ENCODE measurements at places on chromosomes 5 and 9.

GRCh38 chr5:109125755-109126429 is 283.9 kb downstream of the PJA2 start:
- no peak for DNase-seq

- no peak for DNase-seq
These were observed 3.4 kb downstream of the MAMDC4 start for GRCh38 chr9:136855461-136856078.

GRCh38 chr5:171505473-171506043 is 86.1 kb downstream of the FGF18 start:
- DNase-seq, result no peak

GRCh38 chr5:148659641-148660345 is 5.5 kb upstream of the HTR4 start:
- no peak for DNase-seq

DNA sequence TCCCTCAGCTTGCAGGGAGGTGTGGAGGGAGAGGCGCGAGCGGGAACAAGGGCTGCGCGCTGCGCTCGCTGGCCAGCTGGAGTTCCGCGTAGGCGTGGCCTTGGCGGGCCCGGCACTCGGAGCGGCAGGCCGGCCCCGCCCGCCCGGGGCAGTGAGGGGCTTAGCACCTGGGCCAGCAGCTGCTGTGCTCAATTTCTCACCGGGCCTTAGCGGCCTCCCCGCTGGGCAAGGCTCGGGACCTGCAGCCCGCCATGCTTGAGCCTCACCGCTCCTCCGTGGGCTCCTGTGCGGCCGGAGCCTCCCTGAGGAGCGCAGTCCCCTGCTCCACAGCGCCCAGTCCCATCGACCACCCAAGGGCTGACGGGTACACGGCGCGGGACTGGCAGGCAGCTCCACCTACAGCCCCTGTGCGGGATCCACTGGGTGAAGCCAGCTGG is 1516.4 kb downstream of the EFNA5 start:
- DNase-seq, result no peak

DNA sequence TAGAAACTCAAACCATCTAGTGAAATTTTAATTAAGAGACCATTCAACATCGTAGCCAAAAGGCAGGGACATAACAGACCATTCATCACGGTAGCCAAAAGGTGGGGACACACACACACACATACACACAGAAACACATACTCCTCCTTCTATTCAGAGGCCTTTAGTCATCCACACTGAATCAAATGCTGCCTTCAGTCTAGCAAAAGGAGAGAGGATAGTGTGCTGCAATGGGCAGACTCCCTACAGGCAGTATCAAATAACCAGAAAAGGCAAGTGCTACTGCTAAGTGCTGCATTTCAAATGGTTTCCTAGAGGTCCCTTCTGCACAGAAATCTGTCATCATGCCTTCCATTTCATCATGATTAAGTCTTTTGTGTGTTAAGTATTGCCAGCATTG is 303.9 kb downstream of the TRIM32 start:
- DNase-seq, result no peak

DNA sequence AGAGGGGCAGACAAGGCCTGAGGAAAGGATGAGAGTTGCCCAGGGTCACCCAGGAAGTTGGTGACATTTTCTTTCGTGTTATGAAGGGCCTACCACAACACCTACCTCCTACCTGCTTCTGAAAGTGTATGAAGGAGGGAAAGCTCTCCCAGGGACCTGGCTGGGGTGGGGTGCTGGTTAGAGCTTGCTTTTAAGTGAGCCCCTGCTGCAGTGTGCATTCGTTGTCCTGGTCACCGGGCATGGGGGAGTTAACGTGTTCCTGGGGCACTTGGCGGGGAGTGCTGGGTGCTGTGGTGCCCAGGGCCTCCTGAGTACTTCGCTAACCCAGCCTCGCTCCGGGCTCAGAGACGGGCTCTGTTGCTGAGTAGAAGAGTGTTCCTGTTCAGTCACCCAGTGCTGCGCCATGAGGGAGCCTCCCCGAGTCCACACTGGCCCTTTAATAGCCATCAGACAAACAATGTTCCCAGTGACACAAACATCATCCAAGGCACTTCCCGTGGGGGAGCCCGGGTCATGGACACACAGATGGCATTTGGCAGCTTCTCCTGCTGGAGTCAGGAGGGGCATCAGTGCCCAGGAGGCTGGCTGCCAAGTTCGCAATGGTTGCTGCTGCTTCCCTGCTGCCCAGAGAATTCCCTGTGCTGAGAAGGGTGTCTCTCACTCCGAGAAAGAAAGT is 85.7 kb downstream of the AMBP start:
- DNase-seq, result peak; percentile 70

DNA sequence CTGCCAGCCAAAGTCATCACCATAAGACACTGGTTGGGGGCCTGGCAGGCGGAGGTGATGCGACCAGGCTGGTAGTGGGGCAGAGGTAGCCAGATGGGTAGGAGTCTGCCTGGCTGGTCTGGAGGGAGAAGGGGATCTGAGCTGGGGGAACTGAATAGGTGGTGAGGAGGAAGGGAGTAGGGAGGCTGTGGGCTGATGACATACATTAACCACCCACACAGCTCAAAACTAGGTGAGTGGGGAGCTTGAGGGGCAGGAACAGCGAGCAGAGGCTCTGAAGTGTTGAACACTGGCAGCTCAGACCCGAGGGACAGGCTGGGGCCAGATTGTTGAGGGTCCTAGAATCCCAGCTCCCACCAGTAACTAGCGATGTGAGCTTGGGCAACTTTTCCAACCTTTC is 81.0 kb downstream of the DAB2IP start:
- DNase-seq, result no peak

DNA sequence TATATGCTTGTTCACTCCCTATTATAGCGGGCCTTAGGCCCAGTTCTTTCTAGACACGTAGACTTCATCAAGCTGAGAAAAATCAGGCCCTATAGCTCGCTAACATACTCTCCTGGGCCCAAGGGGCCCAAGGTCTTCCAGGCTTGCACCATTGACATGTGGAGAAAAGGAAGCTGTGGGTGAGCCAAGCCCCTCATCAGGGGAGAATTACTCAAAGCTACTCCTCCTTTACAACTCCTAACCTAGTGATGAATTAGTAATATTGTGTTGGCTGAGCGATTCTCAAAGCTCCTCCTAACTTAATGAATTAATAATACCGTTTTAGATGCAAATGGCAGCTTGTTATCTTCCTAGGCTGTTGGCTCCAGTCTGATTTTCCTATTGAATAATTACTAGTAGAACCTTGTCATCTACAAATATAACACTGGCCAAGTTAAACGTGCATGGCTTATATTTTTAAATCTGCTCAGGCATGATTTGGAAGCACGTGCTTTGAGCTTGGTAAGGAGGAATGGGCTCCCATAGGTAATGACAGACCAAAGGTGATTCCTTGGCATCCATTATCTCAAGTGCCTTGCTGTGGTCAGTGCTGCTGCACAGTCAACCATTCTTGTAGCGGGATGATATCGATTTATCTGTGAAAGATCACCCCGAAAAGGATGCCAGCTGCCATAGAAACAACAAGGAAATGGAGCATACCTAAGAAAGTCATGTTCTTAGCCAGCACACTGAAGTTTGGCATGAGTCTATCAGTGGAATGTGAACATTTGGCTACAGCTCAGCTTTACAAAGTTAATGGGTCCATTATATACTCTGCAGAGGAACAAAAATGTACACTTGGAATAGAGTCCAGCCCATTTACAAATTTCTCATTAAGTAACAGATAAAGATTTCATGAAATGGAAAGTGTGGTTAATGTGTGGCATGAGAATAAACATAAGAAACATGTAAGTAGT is 23.8 kb downstream of the LVRN start:
- no peak for DNase-seq

DNA sequence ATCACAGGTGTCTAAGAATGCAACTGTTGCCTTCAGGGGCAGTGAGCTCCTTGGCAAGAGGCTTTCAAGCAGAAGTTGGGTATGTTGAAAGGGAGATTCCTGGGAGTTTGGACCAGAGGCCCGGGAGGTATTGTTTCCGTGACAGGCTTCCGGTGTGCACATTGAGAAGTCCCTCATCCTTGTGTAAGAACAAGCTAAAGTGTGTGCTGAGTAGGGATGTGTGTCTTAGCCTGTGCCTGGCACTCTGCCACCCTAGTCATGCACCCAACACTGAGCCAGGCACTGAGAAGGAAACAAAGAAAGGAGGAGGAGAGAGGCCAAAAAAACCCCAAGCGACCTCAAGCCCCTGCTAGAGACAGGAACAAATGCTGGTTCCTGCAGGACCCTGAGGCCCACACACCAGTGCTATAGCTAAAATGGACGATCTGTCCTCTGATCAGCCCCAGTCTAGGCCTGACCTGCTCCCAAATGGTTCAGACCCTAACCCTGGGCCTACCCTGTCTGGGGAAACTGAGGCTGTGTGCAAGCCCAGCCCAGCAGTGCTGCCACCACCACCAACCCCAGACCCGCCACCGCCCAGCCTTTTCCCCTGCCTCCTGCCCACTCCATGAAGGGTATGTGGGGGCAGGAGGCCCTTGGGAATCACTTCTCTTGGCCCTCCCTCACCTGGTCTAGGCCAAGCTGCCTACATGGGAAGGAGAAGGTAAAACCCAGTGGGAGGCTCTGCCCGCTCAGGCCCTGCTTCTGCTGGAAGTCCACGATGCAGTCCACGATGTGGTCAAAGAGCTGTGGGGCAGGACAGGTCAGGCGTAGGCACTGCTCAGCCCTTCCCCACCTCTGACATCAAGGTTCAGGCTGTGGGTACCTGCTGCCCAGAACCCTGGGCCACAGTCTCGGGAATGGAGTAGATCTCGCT is 12.6 kb downstream of the HK3 start:
- DNase-seq, result no peak

- no peak for DNase-seq
These were observed 92.9 kb downstream of the DRD1 start for GRCh38 chr5:175351126-175351525.

- no peak for DNase-seq
These were observed 41.3 kb downstream of the PFDN1 start for GRCh38 chr5:140261403-140262171.

- DNase-seq, result no peak
These were observed 21.9 kb upstream of the TXN start for GRCh38 chr9:110278080-110278707.

GRCh38 chr5:139795074-139796001 is at the start of gene PSD2:
Gene PSD2, plus strand, starts transcription at chr5:139795808. Its CDS starts 13,633 bp downstream, at chr5:139809441.
- no peak for DNase-seq

GRCh38 chr5:53890490-53890889 is 330.1 kb downstream of the NDUFS4 start:
- no peak for DNase-seq

GRCh38 chr9:94894094-94894699 is 167.7 kb downstream of the AOPEP start:
- DNase-seq, result no peak

DNA sequence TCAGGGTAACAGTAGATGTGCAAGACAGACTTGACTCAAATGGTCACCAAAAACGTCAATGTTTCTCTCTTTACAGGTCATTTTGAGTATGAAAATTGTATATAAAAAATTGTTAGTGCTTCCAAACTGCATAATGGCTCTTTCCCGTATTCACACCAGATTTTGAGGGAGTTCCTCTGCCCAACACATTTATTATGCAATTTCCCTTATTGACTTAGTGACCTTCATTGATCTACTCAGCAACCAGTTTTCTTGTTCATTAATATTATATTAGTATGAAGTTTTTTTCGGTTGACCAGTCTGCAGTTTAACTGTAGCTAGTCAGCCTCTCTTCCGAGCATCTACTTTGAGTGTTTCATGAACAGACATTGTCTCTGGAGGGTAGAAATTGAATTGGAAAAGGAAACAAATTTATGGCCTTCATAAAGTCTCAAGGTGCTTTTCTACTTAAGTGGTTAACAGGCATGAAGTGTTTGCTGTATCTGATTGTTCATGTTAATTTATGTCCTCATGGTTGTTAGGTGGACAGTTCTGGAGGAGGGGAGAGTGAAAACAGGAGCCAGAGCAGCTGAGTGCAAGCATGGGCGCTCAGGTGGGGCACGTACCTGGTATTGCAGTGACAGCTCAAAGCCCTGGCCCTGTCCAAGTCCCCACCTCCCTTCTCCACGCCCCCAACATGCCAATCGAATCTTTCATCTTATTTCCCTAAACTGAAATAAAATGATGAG is 240.2 kb downstream of the RFK start:
- peak; percentile 7 for DNase-seq

DNA sequence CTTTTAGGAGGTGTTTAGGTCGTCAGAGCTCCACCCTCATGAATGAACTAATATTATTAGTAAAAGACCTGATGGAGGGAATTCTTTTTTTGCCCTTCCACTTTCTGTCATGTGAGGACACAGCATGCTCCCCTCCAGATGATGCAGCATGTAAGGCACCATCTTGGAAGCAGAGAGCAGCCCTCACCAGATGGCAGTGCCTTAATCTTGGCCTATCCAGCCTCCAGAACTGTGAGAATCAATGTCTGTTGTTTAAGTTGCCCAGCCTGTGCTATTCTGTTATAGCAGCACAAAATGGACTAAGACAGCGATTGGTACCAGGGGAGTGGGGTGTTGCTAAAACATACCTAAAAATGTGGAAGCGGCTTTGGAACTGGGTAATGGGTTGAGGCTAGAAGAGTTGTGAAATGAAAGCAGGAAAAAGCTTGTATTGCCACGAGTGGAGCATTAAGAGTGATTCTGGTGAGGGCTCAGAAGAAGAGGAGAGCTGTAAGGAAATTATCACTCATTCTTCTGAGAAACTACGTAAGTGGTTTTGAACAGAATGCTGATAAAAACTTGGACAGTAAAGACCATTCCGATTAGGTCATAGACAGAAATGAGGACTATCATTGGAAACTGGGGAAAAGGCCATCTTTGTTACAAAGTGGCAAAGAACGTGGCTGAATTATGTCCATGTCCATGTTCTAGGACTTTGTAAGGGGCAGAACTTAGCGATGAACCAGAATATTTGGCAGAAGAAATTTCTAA is 28.6 kb downstream of the PTPDC1 start:
- DNase-seq, result no peak

GRCh38 chr9:95645992-95646391 is 129.2 kb upstream of the PTCH1 start:
- DNase-seq, result no peak

- peak; percentile 29 for DNase-seq
These were observed 132.5 kb upstream of the HAND1 start for GRCh38 chr5:154610321-154611154.

GRCh38 chr5:113939988-113940387 is 421.9 kb upstream of the KCNN2 start:
- no peak for DNase-seq
